ENCODE measurements at places on chromosomes 2 and 18. TPM values are rescaled to one million over a fixed set of nuclear protein-coding genes. Genes with fewer than 3 reads are reported as not detected.

The CCDC121 gene
- 2.8 TPM for total RNA-seq

DNA sequence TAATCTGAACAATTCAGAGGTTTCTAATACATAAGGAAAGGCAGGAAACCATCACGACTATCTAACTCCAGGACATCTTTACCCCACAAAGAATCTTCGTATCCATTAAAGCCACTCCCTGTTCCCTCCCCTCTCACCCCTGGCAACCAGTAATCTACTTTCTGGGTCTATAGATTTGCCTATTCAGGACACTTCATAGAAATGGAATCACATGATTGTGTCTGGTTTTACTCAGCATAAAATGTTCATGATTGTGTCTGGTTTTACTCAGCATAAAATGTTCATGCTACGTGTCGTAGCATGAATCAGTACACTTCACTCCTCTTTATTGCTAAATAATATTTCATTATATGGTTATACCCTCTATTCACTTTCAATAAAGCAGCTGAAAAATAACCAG is 11.6 kb downstream of the FECH start:
- no peak overlapping the region for H3K27ac ChIP-seq
- no peaks in the 10 kb centered on the region for H3K4me1 ChIP-seq
- H3K36me3 ChIP-seq, result no peaks in the 10 kb centered on the region

DNA sequence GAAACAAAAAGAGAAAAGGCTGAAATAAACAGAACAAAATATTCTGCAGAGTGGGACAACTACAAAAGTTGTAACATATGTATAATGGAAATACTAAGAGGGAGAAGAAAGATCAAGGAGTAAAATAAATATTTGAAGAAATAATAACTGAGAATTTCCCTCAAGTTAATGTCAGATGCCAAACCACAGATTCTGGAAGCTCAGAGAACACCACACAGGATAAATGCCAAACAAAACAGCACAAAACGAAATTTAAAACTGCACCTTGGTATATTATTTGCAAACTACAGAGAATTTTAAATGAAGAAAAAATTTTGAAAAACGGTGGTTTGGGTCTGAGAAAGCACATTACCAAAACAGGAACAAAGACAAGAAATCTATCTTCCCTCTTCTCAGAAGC is 1588.9 kb upstream of the TMEFF2 start:
- H3K4me3 ChIP-seq, result no peak overlapping the region
- H3K27ac ChIP-seq, result no peak overlapping the region
- no peaks in the 10 kb centered on the region for H3K27me3 ChIP-seq
- no peaks in the 10 kb centered on the region for H3K36me3 ChIP-seq
- no peaks in the 10 kb centered on the region for H3K4me1 ChIP-seq

- H3K4me1 ChIP-seq, result no peaks in the 10 kb centered on the region
- H3K36me3 ChIP-seq, result no peaks in the 10 kb centered on the region
- no peak overlapping the region for H3K27ac ChIP-seq
- no peaks in the 10 kb centered on the region for H3K27me3 ChIP-seq
These were observed 139.0 kb upstream of the SH3BP4 start for GRCh38 chr2:234812851-234813250.

- H3K4me1 ChIP-seq, result no peaks in the 10 kb centered on the region
- no peaks in the 10 kb centered on the region for H3K27me3 ChIP-seq
- no peak overlapping the region for H3K27ac ChIP-seq
- DNase-seq, result no peak
- H3K4me3 ChIP-seq, result no peak overlapping the region
These were observed 70.2 kb downstream of the AOX1 start for GRCh38 chr2:200655918-200656580.
